ENCODE measurements at places on chromosomes 5 and 9. TPM values are rescaled to one million over a fixed set of nuclear protein-coding genes. Genes with fewer than 3 reads are reported as not detected.
A peak's percentile ranks its signal among the peaks of the same experiment; 100 is the strongest.

The RASGEF1C gene
- 1.2 TPM for total RNA-seq

The SPATA31D4 gene
- total RNA-seq: not detected

The ARHGEF39 gene
- 29.8 TPM for total RNA-seq

DNA sequence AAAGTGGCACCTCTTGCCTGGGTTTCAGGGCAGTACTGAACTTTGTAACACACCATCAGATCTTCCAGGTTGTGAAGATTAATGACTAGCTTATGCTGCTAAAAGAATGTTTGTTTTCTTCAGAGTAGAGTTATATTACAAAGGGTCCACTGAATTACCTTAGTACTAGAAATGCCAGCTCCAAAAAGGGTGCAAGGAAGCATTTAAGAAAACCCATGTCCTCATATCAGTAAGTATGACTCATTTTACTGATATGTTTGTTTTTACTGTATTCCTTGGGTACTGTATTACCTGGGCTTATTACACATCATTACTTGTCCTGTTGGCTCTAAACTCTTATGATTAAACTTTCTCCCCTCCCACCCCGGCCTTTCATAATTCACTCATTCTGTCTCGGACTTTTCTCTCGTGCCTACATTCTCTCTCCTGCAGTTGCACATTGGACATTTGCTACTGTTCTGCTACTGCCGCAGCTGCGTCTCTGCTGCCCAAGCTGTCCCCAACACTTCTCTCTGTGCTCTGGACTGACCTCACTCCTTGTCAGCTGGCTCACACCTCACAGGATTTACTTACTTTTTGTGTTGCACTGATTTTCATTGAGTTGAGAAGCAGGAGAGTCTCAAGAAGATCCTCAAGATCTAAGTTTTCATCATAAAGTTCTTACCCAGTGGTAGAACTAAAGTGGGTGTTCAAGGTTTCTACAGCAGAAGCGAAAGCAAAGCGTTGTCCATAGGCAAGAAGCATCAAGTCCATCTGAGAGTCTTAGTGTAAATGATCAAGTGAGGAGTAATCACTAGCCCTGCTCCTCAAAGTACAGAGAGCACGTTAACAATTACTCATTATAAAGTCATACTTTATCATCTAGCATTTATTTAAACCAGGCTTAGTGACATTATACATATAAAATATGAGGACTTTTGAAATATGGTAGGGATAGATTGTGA is 53.2 kb upstream of the C9orf72 start:
- peaks cover 24% of the 10 kb centered on the region for H3K27me3 ChIP-seq
- no peaks in the 10 kb centered on the region for H3K36me3 ChIP-seq
- no peak overlapping the region for H3K27ac ChIP-seq
- DNase-seq: no peak

DNA sequence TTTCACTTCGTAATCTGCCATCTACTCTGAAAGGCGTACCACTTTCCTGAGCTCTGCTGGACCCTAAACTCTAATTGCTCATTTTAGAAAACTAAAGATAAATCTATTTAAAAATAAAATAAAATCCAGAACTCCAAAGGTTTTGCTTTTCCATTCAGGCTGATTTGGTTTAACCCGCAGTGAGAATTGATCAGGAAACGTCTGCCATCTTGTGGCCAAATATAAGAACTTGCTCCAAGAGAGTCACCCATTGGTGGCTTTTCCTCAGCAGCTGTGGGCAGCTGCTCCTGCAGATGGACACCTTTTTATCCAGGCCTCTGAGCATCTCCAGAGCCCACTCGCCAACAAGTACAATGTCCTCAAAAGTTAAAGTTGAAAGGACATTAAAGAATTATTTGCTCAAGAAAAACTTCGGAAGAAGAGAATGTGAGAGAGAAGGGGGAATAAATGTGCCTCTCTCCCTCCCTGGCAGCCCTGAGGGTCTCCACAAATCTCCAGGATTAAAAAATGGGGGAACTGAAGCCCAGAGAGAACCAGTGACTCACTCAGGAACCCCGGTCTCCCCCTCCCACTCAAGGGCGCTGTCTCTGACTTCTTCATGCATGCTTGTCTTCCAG is 4.1 kb downstream of the SAXO1 start:
- peak; percentile 52 for DNase-seq
- no peaks in the 10 kb centered on the region for H3K36me3 ChIP-seq
- H3K4me3 ChIP-seq: no peak overlapping the region
- no peaks in the 10 kb centered on the region for H3K27me3 ChIP-seq
- no peak overlapping the region for H3K27ac ChIP-seq

DNA sequence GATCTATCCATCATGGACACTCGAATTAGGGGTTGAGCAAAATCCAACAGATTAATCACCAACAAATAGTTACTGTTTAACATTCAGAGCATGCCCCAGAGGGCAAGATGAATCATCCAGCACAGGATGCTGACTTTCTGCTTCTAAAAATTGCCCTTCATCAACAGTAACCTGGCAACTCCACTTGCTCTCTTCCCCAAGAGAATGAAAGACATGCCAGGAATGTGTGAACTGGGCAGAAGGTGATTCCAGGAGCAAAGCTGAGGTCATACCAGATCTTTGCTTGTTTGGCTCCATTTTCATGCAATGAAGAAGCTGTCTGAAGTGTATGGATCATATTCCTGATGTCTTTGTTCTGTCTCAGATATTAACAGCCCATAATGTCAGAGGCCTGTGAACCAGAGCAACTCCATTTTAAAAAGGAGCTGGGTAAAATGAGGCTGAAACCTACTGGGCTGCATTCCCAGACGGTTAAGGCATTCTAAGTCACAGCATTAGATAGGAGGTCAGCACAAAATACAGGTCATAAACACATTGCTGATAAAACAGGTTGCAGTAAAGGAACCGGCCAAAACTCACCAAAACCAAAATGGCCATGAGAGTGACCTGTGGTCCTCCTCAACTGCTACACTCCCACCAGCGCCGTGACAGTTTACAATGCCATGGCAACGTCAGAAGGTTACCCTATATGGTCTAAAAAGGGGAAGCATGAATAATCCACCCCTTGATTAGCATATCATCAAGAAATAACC is 2.5 kb upstream of the ZNF367 start:
- DNase-seq: peak; percentile 84
- H3K4me3 ChIP-seq: peak overlapping the region; percentile 73
- no peaks in the 10 kb centered on the region for H3K27me3 ChIP-seq
- H3K27ac ChIP-seq: peak overlapping the region; percentile 99

GRCh38 chr5:53616939-53617549 is 56.6 kb downstream of the NDUFS4 start:
- H3K4me3 ChIP-seq: no peak overlapping the region
- H3K27ac ChIP-seq: no peak overlapping the region
- H3K4me1 ChIP-seq: no peaks in the 10 kb centered on the region

- no peak for DNase-seq
- no peak overlapping the region for H3K4me3 ChIP-seq
- no peaks in the 10 kb centered on the region for H3K4me1 ChIP-seq
- H3K36me3 ChIP-seq: no peaks in the 10 kb centered on the region
- no peak overlapping the region for H3K27ac ChIP-seq
Measured at GRCh38 chr5:127562252-127562651, 44.8 kb downstream of the PRRC1 start.

GRCh38 chr5:36908544-36909260 is 32.1 kb downstream of the NIPBL start:
- H3K4me1 ChIP-seq: no peaks in the 10 kb centered on the region
- DNase-seq: no peak
- H3K27ac ChIP-seq: no peak overlapping the region
- H3K4me3 ChIP-seq: no peak overlapping the region
- H3K27me3 ChIP-seq: no peaks in the 10 kb centered on the region
